ENCODE measurements at places on chromosomes 11 and 22.

- no peak for DNase-seq
These were observed 55.7 kb downstream of the ARHGAP8 start for GRCh38 chr22:44807915-44808690.

DNA sequence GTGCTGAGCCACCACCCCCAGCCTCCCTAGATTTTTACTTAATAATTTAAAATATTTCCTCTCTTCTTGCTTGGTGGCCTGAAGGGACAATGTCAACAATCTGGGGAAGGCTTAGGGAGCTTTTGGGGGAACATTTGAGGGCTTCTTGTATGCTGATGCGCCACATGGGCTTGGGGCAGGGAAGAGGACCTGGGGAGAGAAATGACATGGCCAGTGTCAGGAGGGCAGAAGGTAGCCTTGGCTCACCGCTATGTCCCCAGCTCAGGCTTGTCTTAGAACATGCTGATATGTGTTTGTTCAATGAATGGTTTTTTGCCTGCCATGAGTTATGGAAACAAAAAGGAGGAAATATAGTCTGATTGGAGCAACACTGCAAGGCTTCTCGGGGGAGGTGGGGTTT is 51.6 kb downstream of the ST14 start:
- DNase-seq: no peak

GRCh38 chr22:29215012-29215860 is 9.5 kb downstream of the EMID1 start:
- DNase-seq: no peak

- no peak for DNase-seq
These were observed 48.9 kb downstream of the RELT start for GRCh38 chr11:73425108-73425507.

DNA sequence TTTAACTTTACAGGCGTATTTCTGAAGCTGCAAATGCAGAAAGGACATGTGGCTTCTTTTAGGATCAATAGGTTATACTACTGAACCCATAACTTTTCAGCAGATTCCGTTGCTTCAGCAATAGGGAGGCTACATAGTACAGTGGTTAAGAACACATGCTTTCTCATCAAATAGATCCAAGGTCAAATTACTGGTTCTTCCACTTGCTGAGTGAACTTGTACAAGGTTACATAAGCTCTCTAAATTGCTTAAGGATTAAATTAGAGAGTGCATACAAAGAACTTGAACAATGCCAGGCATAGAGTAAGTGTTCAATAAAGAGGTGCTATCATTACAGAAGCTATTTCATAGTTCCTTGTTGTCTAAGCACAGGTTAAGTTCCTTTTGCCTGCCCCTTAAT is 129.6 kb downstream of the BARX2 start:
- DNase-seq: no peak

- DNase-seq: no peak
These were observed 28.3 kb downstream of the SNU13 start for GRCh38 chr22:41660416-41660815.

- DNase-seq: no peak
These were observed 9.5 kb upstream of the NPAS4 start for GRCh38 chr11:66411323-66411722.

DNA sequence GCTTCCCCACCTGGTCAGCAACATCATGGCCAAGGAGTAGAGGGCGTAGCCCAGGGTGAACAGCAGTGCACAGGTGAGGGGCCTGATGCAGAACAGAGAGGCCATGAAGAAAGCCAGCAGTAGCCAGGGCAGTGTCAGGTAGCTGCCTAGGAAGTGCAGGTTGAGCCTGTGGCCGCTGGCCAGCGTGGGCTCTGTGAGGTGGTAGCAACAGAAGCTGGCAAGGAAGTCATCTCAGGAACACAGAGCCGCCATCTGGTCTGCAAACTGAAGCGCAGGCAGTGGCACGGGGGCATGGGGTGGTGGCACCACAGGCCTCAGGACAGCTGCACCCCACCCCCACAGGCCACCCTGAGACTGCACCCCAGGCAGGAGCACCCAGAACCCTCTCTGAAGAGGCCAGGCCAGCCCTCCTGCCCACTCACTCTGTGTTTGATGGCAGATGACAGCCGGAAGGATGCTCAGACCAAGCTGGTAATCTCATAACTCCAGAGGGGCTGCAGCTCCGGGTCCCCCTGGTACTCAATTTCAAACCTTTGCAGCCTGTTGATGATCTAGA is 95.3 kb downstream of the MED15 start:
- DNase-seq: no peak

DNA sequence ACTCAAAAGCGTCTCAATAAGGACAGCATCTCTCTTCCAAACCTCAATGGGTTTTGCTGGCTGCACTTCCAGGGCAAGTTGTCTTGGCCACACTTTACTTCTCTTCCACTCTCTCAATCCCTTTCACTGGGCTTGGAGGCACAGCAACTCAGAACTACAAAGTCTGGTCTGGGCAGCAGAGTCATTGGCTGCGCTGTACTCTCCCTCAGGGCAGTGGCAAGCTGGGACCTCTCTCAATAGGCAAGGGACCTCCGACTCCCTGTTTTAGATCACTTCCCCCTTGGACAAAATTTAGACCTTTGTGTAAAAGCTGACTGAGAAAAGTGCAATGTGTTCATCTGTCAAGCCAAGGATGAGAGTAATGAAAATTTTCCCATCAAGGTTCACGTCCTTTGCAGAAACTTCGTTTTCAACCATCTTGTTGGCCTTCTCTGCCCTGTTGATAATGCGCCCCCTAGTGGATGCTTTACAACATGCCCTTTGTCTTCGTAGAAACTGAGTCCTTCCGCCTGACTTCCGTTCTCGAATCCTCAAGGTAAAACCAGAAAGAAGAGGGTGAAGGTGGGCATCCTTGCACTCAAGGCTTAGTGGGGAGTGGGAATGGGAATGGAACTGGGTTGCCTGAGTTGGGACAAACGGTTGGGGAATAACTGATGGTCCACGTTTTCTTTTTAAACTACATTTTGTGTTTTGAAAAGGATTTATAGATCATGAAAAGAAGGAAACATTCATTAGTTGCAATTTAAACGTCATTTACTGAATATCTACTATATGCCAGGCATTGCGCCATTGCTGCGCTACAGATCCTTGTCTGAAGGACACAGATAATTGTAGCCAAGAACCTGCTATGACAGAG is 99.1 kb downstream of the CD44 start:
- DNase-seq: peak; percentile 7

DNA sequence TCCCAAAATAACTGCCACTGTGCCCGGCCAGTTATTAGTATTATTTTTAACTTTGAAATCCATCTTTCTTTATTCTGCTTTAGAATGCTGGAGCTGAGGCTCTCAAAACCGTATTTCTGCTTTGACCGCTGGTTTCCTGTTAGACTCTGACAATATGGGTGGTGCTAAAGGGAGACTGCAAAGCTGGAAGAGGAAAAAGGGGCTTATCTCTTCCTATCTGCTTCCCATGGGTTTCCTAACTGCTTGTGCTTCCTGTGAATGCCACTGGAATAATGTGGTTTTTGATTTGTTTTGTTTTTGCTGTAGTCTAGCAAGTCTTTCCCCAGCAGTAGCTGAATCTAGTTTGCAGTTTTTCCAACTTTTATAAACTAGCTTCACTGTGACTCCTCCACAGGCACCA is 43.6 kb downstream of the XRRA1 start:
- no peak for DNase-seq

- DNase-seq: no peak
These were observed 3.8 kb downstream of the SLC7A4 start for GRCh38 chr22:21028277-21029251.

GRCh38 chr11:70804139-70804837 is 406.0 kb downstream of the CTTN start:
- DNase-seq: no peak

DNA sequence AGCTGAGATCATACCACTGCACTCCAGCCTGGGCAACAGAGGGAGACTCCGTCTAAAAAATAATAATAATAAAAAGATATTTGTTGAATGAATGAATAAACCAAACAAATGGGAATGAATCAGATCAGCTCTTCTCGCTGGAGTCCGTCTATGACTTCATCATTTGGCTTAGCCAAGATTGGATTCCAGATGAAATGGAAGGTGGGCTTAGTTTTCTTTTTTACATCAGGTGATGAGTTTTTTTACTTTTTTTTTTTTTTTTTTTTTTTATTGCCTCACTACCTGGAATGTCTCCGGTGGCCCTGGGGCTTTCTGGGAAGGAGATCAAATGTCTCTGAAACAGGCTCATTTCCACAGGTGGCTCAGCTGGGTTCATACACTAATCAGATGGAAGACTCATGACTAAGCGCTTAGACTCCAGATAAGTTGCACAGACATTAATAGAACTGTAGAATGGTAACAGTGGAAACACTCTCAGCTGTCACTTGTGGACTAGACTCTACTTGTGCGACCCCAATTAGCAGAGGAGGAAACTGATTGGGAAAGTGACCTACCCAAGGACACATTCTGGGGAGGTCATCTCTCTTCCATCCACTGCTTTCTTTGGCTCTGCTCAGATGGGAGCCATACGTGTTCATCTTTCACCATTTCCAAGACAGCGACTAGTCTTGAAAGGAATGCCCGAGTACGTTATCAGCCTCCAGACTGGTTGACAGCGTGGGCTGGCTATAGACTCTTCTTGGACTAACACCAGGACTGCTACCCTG is 20.5 kb upstream of the RBFOX2 start:
- DNase-seq: no peak

DNA sequence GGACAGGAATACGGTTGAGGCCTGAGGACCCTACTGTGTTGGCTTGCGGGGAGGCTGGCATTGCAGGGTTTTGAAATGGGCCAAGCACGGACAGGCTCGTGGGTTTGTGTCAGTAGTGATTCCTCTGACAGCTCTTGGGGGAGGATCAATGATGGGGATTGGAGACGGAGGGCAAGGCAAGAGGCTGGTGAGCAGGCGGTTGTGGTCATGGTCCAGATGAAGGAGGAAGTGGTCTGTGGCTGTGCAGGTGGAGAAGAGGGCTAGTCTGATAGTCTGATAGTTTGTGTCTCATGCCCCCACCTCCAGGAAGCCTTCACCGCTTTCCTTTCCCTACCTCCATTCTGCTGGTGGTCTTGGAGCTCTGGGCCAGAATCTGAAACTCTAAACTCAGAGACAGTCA is 3.0 kb downstream of the MAFF start:
- DNase-seq: no peak

GRCh38 chr11:105537531-105537930 is 72.3 kb upstream of the GRIA4 start:
- DNase-seq: no peak

GRCh38 chr11:56207790-56208189 is 26.3 kb downstream of the OR5T2 start:
- DNase-seq: no peak

DNA sequence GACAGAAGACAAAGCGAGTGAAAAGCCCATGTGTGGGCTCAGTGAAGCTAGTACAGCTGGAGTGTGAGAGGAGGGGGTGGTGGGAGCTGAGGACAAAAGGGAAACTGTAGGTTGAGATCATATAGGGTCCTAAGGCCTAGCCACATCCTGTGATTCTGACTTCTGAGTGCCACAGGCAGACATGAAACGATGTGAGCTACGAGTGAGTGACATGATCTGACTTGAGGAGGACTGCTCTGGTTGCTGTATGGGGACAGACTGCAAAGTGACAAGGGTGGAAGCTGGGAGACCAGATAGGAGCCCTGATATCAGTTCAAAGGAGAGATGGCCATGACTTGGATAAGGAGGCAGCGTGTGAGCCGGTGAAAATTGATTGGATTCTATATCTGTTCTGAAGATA is 85.4 kb downstream of the MICAL2 start:
- no peak for DNase-seq

DNA sequence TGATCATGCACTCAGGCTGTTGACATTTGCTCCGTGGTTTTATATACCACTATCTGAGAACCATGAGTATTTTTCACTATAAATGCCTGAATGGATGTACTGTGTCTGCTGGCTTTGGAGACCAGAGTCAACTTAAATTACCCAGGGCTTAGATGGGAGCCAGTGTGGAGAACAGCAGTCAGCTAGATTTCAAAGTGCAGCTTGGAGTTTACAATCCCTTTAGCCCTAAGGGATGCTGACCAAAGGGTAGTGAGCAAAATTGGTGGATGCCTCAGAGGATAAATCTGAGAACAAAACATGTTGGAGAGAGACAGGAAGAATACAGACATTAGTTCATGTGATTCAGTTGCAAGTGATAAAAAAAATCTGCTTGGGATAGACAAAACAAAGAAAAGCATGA is 327.5 kb downstream of the C11orf87 start:
- DNase-seq: no peak

DNA sequence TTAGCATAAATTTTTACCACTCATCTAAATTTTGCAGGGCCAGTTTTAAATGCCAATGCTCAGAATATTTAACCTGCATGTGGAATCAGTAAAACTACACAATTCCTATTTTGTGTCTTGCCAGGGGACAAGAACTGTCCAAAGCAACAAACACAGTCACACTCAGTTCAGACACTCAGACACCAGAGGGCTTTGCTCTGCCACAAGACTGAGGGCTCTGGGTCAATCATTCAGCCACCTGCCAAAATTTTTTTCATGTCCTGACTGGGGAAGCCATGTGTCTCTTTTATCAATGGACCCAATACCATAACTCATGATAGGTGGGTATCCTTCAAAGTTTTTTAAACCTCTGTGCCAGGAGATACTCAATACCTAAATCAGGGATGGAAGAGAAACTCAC is 304.0 kb upstream of the ANO3 start:
- no peak for DNase-seq

DNA sequence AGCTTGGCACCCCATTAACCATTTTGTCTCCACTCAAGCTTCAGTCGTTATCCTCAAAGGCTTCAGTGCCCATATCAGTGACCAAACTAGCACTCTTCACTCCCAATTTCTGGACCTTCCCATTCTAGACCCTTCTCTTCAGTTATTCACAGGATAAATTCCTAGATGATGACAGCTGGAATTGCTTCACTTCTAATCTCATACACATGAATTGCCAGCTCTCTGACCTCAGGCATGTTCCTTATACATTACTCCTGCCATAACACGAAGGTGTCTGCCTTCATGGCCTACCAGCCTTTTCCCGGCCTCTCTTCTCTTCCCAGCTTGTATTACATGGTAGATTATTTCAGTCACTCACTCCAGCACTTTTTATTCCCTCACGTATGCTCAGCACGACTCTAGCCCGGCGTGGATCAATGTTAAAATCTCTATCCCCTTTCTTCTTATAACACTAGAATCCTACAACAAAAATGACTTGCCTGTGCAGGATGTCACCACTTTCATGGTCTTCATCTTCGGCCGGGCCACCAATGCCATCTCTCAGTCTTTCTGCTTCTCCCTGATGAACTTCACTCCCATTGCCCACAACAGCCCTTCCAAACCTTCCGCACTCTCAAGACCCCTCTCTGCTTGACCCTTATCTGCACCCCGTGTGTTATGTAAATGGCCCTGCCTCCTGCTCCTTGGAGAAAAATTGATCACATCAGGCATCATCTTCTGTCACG is 36.9 kb downstream of the EIF3F start:
- no peak for DNase-seq

DNA sequence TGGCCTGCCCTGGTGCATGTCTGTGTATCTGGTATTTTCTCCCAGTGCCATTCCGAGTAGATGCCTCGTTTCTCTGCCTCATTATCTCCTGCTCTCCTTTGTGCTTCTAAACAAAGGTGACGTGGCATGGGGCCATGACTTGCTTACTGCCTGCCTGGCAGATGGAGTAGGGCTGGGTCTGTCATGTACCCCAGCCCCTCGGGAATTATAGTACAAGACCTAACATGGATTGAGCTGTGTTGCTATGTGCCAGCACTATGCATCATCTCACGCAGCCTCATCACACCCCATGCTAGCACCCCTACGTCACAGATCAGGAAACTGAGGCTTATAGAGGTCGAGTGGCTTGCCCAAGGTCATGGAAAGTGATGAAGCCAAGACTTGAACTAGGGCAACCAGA is 88.1 kb downstream of the GALNT18 start:
- peak; percentile 97 for DNase-seq
